ENCODE measurements at places on chromosomes 4 and X.

- DNase-seq = peak; percentile 98
These were observed 4.2 kb downstream of the TSPAN5 start for GRCh38 chr4:98653890-98654867.

DNA sequence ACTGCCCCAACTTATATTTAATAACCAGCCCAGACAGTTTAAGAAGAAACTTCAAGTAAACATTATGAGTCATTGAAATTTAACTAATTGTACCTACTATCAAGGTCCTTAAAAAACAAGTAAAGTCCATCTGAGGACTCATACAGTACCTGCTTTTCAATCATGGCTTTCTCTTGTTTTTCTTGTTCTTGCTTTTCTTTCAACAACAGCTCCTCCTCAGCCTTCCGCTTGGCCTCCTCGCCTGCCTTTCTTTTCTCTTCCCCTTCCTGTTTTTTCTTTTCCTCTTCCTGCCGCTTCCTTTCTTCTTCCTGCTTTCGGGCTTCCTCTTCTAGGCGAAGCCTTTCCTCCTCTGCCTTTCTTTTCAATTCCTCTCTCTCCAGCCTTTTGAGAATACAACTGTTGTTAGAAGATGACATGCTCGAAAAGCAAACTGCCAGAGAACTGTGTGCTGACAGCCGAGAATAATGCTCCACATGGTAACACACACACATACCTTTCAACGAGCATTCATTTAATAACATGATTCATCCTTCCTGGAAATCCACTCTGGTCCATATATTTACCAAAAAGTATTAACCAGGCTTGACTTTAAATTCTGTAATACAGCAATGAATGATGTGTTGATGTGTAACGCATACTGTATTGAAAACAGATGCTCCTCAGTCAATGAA lies 25.2 kb upstream of the BCLAF3 start:
- no peak for DNase-seq

GRCh38 chr4:3572363-3572762 lies 40.1 kb upstream of the LRPAP1 start:
- DNase-seq = no peak

GRCh38 chr4:79982601-79983322 lies 90.3 kb downstream of the ANTXR2 start:
- DNase-seq = peak; percentile 17

- no peak for DNase-seq
These were observed 265.6 kb downstream of the KLHL13 start for GRCh38 chrX:117851025-117851424.

DNA sequence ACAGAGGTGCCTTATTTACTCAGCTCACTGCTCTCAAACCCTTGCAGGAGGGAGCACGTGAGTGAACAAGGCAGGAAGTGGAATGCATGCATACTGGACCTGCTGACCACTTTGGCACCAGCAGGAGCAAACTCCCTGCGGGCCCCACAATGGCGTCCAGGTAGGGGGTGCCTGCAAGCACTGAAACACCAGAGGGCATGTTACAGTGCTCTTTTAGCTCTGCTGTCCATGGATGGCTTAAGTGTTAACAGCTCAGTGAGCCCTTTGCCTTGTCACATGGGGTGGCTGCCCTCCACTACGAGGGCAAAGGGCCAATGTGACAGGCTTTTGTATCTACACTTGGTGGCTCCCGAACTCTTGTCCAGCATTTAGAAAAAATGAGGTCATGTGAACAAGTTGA lies 199.5 kb upstream of the UGT8 start:
- no peak for DNase-seq

DNA sequence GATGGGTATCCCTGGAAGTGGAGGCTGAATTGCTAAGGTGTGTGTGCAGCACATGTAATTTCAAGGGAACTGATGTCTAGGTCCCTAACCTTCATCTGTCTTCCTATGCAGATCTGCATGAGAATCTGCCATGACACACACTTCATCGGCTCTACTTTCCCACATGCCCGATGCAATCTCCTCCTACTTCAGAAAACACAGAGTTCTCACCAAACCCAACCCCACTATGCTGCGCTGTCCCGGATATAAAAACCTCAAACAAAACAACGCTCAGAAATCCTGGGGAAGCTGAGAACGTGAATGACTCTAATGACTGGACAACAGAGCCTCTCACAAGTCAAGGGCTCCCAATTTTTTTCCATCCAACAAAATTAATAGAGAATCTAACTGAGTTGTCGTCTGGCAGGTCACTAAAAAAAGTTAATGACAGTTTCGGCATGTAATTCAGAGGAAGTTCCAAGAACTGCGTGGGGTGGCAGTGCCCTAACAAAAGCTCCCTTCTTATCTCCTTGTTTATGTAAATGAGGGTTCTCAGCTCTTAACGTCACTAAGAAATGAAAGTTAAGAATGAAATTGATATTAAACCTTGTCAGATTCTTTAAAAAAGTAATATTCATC lies 39.0 kb downstream of the STX18 start:
- DNase-seq = peak; percentile 79

DNA sequence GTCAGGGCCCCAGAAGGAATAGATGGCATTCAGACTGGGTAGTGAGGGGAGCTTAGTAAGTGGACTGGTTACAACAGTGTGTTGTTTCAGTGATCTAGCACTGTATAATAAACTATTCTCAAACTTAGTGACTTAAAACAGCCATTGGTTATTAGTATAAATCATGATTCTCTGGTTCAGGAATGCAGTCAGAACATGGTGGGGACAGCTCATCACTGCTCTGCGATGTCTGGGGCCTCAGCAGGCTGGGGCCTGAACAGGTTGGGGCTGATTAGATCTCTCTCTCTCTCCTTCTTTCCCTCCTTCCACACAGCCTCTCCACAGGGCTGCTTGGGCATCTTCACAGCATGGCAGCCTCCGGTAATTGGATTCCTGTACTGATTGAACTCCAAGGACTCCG lies 160.4 kb downstream of the GATB start:
- peak; percentile 20 for DNase-seq

GRCh38 chr4:180377741-180378140 lies 1865.5 kb upstream of the TENM3 start:
- no peak for DNase-seq

DNA sequence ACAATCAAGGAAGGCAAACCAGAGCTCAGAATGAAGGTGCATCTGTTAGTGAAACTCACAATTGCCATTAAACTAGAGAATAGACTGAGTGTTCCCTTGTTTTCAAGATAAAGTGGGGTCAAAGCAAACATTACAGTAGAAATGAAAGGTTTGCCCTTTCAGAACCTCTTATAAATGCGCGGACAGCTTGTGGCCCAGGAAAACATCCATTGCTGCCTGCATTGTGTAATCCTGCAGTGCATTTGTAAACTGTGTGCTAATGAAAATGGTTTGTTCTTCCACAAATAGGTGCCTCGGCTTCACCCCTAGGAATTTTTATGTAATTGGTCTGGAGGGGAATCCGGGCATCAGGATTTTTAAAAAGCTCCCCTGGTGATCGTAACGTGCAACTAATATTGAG lies 62.8 kb downstream of the SNX25 start:
- DNase-seq = no peak
